Cortex of kidney (tissue), 1 donor: ENCODE measurements at places on chromosomes 3 and 15.

DNA sequence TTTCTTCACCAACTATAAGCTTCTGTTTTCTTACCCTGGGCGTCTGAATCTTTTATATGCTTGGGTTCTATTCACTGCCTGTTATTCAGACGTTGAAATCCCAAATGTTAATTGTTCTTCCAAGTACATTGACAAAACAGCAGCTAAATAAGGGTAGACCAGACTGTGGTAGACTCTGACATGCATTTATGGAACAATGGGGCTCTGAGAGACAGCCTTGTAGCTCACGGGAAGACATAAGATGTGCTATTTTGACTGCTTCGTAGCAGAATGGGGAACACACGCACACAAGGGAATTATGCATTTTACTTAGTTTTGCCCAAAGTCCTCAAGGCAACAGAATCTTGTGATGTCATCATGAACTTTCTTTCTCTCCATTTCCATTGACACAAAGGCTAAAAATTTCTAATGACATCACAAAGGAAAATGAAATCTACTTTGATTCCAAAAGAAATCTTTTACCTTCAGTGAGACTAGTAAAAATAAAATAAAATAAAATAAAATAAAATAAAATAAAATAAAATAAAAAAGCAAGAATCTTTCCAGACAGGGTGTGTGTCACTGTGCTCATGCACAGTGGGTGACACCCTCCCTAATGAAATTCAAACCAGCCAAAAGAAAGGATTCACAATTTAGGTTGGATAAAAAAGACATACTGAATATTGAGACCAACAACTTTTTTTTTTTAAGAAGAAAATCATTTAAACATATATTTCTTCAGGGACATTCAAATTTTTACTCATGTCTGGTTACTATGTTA, 346.6 kb downstream of the ZBTB20 start:
- DNase-seq: no peak

DNA sequence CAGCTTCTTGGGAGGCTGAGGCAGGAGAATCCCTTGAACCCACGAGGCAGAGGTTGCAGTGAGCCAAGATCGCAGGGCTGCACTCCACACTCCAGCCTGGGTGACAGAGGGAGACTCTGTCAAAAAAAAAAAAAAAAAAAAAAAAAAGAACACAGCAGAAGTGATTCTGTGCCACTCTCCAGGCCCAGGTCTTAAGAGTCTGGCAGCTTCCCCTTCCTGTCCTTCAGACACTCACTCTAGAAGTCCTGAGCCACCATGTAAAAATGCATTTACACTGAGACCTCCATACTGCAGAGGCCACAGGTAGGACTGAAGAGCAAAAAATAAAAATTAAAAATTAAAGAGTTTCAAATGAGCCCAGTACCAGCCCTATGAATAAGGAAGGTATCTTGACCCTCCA, 11.8 kb upstream of the CDV3 start:
- DNase-seq: no peak

- no peak for DNase-seq
Observed at GRCh38 chr15:23648920-23649515, 1.4 kb upstream of the MAGEL2 start.

DNA sequence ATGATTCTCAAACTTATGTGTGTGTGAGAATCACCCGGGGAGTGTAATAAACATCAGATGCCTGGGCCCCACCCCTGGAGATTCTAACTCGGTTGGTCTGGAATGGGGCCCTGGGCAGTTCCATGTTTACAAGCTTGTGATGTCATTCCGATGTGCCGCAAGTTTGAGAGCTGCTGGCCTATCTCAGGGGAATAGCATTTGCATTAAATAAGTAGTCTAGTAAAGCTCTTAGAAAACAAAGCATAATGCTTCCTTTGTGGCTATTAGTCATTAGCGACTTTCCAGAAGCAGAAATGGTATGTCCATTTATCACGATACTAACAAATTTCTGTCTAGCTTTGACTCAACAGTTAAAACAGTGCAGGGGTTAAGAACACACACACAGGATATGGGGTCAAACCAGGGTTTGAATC, 20.9 kb downstream of the PGBD4 start:
- no peak for DNase-seq

DNA sequence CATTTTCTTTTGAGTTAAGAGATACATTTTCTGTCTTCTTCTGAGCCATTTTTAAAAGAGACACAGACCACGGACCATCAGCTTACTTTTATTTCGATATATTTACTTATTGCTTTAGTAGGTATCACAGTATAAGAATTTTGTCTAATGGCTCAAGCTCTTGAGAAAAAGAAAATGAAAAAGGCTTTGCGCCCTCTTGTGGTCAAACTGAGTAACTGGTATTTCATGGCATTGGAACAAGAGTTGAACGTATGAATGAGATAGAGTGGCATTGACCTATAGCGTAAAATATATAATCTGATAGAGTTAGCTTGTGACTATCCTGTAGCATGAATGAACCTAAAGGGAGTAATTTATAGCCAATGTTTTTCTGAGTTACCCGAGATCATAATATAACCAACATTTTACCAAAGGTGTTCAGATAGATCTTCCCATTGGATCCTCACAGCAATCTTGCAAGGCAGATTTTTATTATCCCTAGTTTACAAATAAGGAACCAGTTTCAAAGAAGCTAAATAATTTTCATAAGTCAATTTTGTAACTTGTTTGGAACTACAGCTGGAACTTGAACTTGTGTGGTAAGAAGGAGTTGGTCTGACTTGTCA, 154.6 kb downstream of the POLR2M start:
- DNase-seq: no peak

DNA sequence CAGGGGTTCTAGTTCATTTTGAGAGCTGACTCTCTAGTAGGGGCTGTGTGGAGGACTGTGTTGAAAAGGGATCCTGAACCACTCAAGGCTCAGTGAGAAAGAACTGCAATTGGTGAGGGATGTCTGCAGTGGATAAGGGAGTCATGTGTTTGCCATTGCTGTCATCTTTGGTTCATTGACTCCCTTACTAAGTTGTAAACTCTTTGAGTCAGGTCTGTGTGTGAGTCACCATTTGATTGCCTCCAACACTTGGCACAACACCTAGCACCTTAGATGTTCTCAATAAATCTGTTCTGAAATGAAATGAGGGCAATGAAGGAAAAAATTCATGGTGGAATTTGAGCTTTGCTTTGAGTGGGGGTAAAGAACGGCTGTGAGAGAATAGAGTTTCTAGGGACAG, 51.7 kb downstream of the PLS1 start:
- DNase-seq: no peak

DNA sequence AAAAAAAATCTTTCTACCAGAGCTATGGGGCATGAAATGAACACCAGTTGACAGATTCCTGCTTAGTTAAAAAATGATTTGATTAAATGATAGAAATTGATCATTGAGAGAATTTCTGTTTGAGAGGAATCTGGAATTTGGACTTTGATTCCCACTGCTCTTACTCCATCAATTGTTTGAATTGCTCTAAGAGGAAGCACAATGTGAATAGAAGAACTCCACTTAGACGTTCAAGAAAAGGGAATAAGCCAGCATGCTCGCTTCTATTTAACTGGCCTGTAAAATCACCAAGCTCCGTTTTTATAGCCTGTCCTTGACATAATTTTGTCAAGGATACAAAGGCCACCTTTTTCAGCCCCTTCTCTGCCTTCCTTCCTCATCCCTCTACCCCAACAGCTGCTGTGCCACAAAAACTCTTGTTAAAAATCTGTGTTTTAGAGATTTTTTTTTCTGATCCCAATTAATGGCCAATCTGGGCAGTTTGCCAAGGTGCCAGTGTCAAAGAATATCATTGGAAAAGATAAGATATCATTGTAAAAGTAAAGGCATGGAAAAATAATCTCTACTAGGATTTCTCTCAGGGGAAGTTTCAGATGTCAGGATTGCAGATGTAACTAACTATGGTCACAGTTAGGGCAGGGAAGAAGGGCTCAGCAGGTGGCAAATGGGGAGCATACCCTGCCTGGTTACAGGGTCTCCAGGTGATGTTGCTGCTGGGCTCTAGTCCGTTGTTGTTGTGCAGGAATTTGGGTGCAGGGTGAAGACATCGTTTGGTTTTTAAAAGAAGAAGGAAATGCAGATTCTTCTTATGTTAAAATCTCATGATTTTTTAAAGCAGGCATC, 301.8 kb upstream of the PDZRN3 start:
- DNase-seq: no peak

- DNase-seq: no peak
Observed at GRCh38 chr3:44031387-44032380, 210.0 kb upstream of the TOPAZ1 start.

GRCh38 chr3:186138272-186138981, 29.5 kb upstream of the ETV5 start:
- no peak for DNase-seq

- no peak for DNase-seq
Observed at GRCh38 chr3:27281671-27282150, 87.5 kb downstream of the NEK10 start.

GRCh38 chr3:7489417-7489816, 628.5 kb downstream of the GRM7 start:
- DNase-seq: no peak

- no peak for DNase-seq
Observed at GRCh38 chr3:144770915-144771351, 799.3 kb downstream of the DIPK2A start.

- no peak for DNase-seq
Observed at GRCh38 chr15:90200534-90201129, 498 bp upstream of the SEMA4B start.

- no peak for DNase-seq
Observed at GRCh38 chr15:79053894-79054293, 36.7 kb downstream of the RASGRF1 start.

GRCh38 chr3:47283591-47284364, 1.0 kb downstream of the KLHL18 start:
- no peak for DNase-seq

GRCh38 chr3:158768881-158769543, 32.8 kb upstream of the MFSD1 start:
- DNase-seq: no peak

DNA sequence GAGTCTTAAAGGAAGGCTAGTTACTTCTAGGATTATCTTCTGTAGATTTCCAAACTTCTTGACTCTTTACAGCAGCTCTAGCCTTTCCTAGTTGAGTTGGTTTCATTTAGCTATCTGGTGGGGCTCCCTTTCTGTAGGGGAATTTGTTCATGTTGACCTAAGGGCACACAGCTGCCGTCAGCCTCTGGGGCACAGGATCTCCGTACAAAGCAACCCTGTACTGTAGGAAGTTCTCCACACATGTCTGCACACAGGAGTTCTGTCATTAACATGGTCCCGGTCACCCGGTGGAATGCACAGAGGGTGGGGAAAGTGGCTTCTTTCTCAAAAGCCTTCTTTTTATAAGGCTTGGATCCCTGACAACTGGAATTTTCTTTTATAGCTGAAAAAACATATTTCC, 88.7 kb upstream of the TNIK start:
- DNase-seq: no peak

DNA sequence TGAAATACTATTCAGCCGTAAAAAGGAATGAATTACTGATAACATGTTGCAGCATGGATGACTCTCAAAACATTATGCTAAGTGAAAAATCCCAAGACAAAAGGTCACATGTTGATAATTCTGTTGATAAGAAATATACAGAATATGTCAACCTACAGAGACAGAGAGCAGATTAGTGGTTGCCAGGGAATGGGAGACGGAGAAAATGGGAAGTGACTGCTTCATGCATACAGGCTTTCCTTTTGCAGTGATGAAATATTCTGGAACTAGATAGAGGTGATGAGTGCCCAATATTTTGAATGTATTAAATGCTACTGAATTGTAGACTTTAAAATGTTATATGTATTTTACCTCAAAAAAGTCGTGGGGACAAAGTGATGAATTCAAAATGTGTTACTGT, 56.2 kb downstream of the ABHD2 start:
- DNase-seq: no peak

- no peak for DNase-seq
Observed at GRCh38 chr15:47988564-47988963, 132.2 kb upstream of the SLC24A5 start.

GRCh38 chr3:190533511-190534281, 19.8 kb downstream of the IL1RAP start:
- no peak for DNase-seq

- DNase-seq: no peak
Observed at GRCh38 chr3:52524258-52524751, 9.4 kb downstream of the NT5DC2 start.

DNA sequence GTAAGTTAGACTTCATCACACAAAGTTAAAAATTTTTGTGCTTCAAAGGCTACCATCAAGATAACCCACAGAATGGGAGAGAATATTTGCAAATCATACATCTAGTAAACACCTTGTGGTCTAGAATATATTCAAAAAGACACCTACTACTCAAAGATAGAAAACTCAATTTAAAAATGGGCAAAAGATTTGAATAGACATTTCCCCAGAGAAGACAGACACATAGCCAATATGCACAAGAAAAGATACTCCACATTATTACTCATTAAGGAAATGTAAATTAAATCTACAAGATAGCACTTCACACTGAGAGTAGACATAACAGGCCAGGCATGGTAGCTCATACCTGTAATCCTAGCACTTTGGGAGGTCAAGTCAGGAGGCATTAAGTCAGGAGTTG, 87.8 kb upstream of the MANF start:
- DNase-seq: no peak

DNA sequence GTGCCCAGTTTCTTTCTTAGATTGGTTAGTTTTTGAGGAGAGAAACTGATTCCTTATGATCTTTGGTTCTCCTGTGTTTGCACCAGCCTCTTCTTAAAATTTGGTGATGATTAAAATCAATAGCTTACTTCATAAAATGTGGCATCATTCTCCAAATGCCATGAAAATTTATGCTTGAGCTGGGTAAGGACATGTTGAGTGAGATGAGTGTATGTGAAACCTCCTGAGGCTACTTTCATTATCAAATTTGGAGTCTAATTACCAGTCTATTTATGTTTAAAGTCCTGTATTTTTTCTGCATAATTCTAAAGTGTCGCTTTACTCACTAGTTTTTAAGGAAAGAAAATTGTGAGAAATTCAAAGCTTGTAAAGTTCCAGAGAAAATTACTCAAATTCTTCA, 102.1 kb downstream of the DIPK2A start:
- DNase-seq: no peak

GRCh38 chr3:54178376-54178775, 56.0 kb downstream of the CACNA2D3 start:
- DNase-seq: no peak

GRCh38 chr15:74978503-74978902, 16.9 kb upstream of the SCAMP5 start:
- DNase-seq: no peak

DNA sequence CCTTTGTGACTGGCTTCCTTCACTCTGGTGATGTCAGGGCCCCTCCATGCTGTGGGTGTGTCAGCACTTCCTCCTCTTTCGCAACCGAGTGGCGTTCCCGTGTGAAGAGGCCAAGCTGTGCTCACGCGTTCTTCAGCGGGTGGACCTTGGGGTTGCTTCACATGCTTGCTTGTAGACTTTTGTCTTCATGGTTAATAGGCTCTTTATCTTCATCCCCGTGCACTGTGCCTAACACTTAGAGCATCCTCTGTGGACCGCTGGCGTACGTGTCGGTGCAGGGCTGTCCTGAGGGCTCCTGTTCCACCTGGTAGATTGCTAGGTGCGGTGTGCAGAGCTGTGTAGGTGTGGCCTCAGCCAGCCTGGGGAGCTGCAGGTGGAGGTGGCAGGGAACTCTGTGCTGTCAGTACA, 182.3 kb downstream of the OR4M2 start:
- DNase-seq: no peak
